Fibroblast of the conjunctiva (primary cell): ENCODE measurements at places on chromosomes 6 and 20.

- DNase-seq = no peak
Observed at GRCh38 chr6:14478381-14479225, 361.0 kb downstream of the CD83 start.

- no peak for DNase-seq
Observed at GRCh38 chr20:56417911-56418310, 5.9 kb downstream of the CASS4 start.

GRCh38 chr20:10682939-10683338, 9.1 kb upstream of the JAG1 start:
- DNase-seq = no peak

GRCh38 chr20:329851-330232, 4.5 kb downstream of the SOX12 start:
- no peak for DNase-seq

DNA sequence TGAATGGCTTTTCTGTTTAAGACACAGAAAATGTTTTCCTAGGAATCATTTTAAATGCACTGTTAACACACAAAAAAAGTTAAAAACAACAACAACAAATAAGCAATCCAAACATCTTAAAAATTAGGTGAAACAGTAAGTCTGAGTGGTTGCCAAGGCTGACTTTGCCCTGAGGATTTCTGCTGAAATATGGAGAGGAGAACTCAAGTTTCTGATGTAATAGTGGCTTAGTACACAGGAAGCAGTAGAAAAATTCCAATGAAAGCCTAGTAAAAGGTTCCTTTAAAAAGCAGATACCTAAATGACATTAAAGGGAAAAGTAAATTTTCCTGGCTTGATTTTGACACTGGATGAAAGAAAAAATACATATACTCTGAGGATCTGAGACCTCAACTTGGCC, 184.2 kb downstream of the EPM2A start:
- DNase-seq = no peak

GRCh38 chr20:13060327-13060726, 51.6 kb downstream of the SPTLC3 start:
- DNase-seq = no peak
